ENCODE measurements at places on chromosomes 7 and 10. TPM values are rescaled to one million over a fixed set of nuclear protein-coding genes. Genes with fewer than 3 reads are reported as not detected.

The CAPZA2 gene
- 143 TPM for total RNA-seq

The C10orf143 gene
- total RNA-seq: 3.6 TPM

The SMKR1 gene
- 4.8 TPM for total RNA-seq

The GDF2 gene
- total RNA-seq: not detected

- no peak overlapping the region for H3K4me3 ChIP-seq
- H3K36me3 ChIP-seq: no peaks in the 10 kb centered on the region
- peaks cover 32% of the 10 kb centered on the region for H3K27me3 ChIP-seq
Observed at GRCh38 chr10:3635211-3635671, 149.8 kb downstream of the KLF6 start.

- no peak overlapping the region for H3K4me3 ChIP-seq
- H3K4me1 ChIP-seq: no peaks in the 10 kb centered on the region
- no peak for DNase-seq
- no peaks in the 10 kb centered on the region for H3K36me3 ChIP-seq
Observed at GRCh38 chr10:118870467-118871243, 115.9 kb upstream of the CACUL1 start.

DNA sequence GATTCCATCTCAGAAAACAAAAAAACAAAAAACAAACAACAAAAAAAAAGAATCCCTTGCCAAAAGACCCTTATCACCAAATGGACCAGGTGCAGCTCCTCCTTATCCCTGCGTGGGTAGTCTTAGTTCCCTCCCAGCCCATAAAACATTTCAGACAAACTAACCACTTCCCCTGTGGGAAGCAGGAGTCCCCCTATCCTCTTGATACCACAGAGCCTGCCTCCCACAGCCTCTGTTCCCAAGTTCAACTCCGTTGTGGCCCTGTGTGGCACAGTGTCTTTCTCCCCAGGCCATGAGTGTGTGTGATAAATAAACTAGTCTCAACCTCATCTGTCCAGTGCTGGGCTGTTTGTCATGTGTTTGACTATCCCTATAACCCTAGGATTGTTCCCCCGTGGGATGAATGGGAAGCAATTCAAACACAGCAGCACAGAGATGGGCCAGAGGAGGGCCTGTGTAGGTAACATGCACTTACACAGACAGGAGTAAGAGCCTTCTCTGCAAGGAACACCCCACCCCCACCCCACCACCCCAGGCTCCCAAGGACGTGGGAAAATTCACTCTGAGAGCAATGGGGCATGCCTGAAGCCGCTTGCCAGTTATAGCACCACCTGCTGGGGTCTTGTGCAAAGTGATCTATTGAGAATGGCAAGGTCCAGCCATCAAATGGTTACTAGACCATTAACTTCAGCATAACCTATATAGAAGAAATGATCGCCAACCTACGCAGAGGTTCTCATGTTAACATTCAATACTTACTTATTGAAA lies 147.1 kb upstream of the GHITM start:
- no peaks in the 10 kb centered on the region for H3K4me1 ChIP-seq
- peaks cover 10% of the 10 kb centered on the region for H3K27me3 ChIP-seq
- H3K36me3 ChIP-seq: no peaks in the 10 kb centered on the region
- no peak for DNase-seq
- H3K27ac ChIP-seq: no peak overlapping the region

- no peaks in the 10 kb centered on the region for H3K27me3 ChIP-seq
- H3K4me1 ChIP-seq: peaks cover 30% of the 10 kb centered on the region
- H3K27ac ChIP-seq: no peak overlapping the region
- peaks cover 41% of the 10 kb centered on the region for H3K36me3 ChIP-seq
- H3K4me3 ChIP-seq: no peak overlapping the region
Observed at GRCh38 chr10:89421018-89421476, 6.7 kb downstream of the IFIT5 start.

- no peak for DNase-seq
- H3K4me1 ChIP-seq: no peaks in the 10 kb centered on the region
- H3K4me3 ChIP-seq: no peak overlapping the region
- H3K27me3 ChIP-seq: peaks cover 12% of the 10 kb centered on the region
Observed at GRCh38 chr10:77544617-77545016, 93.0 kb downstream of the KCNMA1 start.

GRCh38 chr10:74640134-74640921 lies 186.1 kb upstream of the KAT6B start:
- H3K4me3 ChIP-seq: no peak overlapping the region
- no peaks in the 10 kb centered on the region for H3K4me1 ChIP-seq
- peaks cover 8% of the 10 kb centered on the region for H3K36me3 ChIP-seq
- H3K27me3 ChIP-seq: no peaks in the 10 kb centered on the region
- H3K27ac ChIP-seq: no peak overlapping the region

GRCh38 chr7:155611808-155612447 lies 32.5 kb upstream of the RBM33 start:
- peaks cover 12% of the 10 kb centered on the region for H3K27me3 ChIP-seq
- H3K27ac ChIP-seq: no peak overlapping the region
- H3K4me3 ChIP-seq: no peak overlapping the region
- no peak for DNase-seq
- no peaks in the 10 kb centered on the region for H3K4me1 ChIP-seq

DNA sequence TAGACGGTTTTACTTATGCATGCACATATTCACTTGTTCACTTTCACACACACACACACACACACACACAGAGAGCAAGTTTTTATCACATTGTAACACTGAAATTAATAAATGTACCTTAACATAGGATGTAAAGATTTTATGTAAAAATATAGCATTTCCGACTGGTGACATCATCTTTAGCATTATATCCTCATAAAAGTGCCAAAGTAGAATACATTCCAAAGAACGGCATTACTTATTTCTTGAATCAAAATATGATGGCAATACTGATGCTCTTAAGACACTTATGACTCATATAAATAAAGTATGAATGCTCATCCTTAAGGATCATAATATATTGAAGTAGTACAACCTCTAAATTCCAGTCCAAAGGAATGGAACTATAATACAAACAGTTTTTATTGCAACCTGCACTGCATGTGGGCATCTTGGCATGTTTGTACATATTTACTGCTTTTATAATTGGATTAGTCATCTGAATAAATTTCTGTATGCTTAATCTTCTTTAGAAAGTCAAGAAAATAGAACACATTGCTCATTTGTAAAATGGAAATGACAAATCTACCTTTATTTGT lies 290.0 kb upstream of the SEMA3A start:
- no peak overlapping the region for H3K4me3 ChIP-seq
- no peak for DNase-seq
- H3K4me1 ChIP-seq: no peaks in the 10 kb centered on the region
- H3K27ac ChIP-seq: no peak overlapping the region

DNA sequence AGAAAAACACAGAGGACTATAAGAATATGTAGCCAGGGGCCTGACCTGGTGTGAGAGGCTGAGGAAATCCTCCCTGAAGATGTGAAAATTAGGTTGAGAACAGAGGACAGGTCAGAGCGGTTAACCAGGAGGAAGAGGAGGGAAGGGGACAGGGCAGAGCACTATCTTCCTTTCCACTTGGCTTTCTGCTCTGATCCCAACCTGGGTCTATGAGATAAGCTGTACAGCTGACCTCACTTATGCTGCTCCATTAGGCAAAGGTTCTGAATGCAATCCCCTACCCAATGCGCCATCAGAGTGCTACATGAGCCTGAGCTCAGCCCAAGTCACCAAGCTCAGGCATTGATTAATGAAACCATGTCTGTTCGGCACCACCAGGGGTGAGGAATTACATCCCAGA lies 10.5 kb downstream of the LIPA start:
- no peaks in the 10 kb centered on the region for H3K36me3 ChIP-seq
- no peak overlapping the region for H3K4me3 ChIP-seq
- no peak overlapping the region for H3K27ac ChIP-seq
- DNase-seq: no peak

GRCh38 chr7:108418946-108419345 lies 37.3 kb downstream of the NRCAM start:
- H3K4me3 ChIP-seq: no peak overlapping the region
- H3K36me3 ChIP-seq: no peaks in the 10 kb centered on the region
- H3K27ac ChIP-seq: no peak overlapping the region
- peaks cover 3% of the 10 kb centered on the region for H3K27me3 ChIP-seq
- H3K4me1 ChIP-seq: peaks cover 20% of the 10 kb centered on the region
- DNase-seq: no peak

Data from activated T-helper 1 cell treated with anti-CD3 and anti-CD28 coated beads, Interleukin-12 subunit alpha, Interleukin-12 subunit beta, Interleukin-2, Interleukin-4 antibody, amounts not matched to agents 30 ng/mL and 10 ng/mL and 1 ng/mL, durations not matched to agents 14 hours and 24 hours and 36 hours (primary cell).